ENCODE measurements at places on chromosomes 6 and 20.

DNA sequence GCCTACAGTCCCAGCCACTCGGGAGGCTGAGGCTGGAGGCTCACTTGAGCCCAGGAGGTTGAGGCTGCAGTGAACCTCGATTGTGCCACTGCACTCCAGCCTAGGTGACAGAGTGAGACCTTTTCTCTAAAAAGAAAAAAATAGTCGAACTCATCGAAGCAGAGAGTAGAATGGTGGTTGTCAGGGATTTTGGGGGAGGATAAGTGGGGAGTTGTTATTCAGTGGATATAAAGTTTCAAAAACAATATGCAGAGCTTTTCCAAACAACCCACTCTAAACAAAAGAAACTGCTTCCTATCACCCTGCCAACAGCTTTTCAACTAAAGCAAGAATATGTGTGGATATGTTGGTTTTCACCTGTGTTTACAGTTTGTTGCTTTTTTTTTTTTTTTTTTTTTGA lies 11.6 kb upstream of the MAK start:
- no peak for DNase-seq

DNA sequence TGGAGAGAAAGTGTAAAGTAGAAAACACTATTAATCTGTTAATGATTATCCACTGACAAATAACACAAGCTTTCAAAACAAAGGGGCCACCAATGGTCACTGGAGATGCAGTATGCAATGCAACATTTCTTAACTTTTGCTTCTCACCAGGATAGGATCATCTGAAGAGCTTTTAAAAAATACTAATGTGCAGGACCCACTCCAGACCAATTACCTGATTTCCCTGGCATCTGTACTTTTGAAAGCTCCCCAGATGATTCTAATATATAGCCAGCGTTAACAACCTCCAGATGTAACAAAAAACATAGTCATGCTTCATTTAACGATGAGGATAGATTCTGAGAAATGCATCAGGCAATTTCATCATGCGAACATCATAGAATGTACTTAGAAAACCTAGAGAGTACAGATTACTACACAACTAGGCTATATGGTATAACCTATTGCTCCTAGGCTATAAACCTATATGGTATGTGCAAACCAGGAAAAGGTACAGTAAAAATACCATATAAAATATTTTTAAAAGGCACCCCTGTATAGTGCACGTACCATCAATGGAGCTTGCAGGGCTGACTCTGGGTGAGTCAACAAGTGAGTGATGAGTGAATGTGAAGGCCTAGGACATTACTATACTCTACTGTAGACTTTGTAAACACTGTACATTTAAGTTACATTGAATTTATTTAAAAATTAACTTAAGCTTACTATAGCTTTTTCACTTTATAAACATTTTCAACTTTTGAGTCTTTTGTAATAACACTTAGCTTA lies 69.2 kb downstream of the ATG5 start:
- no peak for DNase-seq

GRCh38 chr6:3326184-3326971 lies 67.6 kb downstream of the PSMG4 start:
- no peak for DNase-seq

GRCh38 chr6:127347178-127347577 lies 3.8 kb upstream of the ECHDC1 start:
- DNase-seq: no peak

DNA sequence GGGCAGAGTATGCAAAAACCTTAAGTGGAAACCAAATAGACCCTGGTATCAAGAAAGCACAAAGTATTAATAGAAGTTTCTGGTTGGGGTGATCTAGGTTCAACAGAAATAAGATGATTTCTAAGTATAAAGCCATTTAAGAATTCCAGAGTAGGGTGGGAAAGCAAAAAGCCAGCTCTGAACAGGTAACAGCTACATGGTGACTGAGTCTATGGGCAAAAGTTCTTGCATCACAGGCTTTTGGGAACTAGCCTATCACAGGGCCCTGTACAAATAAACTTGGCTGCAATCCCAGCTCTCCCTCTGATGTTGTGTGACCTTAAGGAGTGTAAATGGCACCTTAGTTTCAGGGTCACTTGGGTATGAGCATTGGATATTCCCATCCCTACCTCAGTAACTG lies 5.5 kb downstream of the TCF19 start:
- DNase-seq: no peak

DNA sequence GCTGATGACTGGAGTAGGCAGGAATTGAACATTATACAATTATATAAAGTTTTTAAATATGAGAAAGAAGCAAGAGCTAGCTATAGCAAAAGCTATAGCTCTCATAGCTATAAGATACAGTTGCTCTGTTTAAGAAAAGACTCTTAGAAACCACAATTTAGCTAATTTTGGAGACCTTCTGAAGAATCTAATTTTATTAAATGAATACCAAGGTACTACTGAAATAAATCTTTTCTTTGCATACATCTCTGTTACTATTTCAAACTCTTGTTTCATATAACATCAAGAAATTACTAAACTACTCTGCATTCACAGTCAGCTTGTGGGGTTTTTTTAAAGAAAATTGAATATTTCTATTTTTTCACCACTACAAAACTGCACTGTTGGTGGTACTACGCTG lies 568.7 kb upstream of the MARCKS start:
- no peak for DNase-seq

DNA sequence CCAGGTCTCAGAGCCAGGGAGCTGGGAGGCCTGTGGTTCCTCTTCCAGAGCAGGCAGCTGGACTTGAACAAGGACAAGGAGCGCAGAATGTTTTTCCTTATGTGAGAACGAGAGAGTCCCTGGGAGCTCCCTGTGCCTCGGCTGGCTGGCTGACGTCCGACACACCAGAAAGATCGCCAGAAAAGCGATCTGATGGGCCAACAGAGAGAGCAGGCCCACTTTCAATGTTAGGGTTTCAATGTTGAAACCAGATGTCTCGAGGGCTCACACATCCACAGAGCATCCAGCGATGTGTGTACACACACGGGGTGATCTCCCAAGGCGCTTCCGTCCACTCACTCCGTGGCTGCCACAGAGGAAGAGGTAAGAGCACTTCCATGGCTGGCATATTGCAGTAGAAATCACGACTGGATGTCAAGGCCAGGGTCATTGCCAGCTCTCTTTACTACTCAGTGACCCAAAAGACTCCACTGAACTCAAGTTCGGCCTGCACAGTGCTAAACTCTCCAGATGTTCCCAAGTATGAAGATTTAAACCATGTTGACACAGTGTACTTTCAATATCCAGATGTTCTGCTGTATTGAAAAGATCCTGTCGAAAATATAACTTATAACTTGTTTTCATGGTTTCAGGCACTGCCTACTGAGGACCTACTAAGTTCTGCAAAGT lies 70.8 kb upstream of the FOXC1 start:
- no peak for DNase-seq

GRCh38 chr6:139446138-139446715 lies 71.8 kb upstream of the CITED2 start:
- no peak for DNase-seq

DNA sequence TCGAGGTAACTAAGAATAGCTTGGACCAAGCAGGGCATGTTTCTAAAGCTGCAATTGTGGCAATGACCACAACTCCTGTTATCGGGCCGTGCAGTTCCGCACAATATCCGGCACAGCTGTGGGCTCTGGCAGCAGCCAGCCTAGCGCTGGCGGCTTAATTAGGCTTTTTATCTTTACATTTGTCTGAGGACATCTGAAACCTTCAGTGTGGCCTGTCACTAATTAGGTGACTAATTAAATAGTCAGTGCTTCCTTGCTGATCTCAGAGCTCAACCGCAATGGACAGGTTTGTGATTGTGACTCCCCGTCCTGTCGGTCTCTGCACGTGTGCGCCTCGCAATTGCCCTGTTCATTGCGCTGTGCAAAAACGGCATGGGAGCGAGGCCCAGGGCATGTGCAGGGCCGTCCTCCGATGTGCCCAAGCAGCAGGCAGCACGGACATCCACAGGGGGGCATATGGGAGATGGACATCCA lies 134.8 kb upstream of the INSM1 start:
- DNase-seq: no peak

DNA sequence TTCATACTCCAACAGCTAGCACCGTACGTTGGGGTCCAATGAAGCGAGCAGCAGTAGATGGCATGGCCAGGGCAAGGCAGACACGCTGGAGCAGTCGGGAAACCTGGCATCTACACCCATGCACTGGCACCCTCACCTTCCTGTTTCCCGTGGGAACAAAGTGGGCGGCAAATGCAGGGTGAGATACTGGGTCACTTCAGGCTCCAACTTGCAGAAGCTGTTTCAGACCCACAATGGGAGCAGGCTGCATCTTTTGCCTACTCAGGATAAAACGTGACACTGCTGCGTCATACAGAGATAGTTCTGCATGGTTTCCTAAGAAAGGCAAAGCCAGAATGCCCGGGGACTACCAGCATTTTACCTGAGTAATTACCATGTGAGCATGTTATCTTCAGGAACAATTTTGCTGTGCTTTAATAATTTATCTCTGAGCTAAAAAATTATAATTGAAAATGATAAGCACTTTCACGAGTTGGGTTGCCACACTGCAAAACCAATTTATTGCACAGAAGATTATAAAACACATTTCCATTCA lies 10.9 kb upstream of the CD93 start:
- DNase-seq: no peak
